ENCODE measurements at places on chromosomes 12 and 14.

GRCh38 chr14:63781686-63782085 is 53.8 kb upstream of the SGPP1 start:
- DNase-seq: no peak

- DNase-seq: no peak
These were observed 50.5 kb downstream of the TTC9 start for GRCh38 chr14:70692210-70692609.

GRCh38 chr14:68104518-68104917 is 284.9 kb downstream of the RAD51B start:
- no peak for DNase-seq

DNA sequence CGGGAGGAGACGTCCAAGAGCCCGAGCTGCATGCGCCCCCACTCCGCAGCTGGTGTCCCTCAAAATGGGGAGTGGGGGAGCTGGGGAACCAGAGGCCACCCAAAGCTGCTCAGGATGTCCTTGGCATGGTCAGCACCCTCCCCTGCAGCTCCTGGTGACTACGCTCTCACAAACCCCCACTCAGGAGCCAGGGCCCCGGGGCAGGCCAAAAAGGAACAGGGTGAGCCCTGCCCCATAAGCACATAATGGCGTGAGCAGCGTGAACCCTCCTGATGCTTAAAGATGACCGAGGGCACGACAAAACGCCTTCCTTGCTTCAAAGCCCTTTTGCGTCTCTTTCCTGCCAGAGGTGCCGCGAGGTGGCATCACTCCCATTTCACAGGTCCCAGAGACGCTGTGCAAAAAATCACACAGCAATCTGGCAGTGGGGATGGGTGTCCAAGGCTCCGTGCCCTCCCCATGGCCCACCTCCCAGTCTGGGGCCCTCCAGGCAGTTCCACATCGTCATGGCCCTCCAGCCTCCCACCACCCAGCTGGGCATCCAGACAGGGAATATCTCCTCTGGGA is 13.5 kb downstream of the NCOR2 start:
- DNase-seq: no peak

DNA sequence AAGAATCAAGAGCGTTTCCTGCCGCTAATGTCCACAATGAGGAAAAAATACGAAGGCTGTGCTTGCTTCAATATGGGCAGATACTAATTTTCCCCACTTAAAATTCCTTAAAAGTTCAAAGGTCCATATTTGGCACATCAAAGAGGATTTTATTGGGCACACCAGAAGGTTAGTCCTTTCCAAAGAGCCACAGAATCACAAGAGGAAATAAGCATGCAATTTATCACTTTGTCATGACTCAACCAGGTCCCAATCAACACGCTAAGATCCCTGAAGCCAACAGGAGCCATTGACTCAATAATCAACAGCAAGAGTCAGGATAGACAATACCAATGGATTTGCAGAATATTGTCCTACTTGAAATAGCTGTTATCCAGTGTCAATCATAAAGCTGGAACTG is 80.6 kb downstream of the MAP1LC3B2 start:
- DNase-seq: no peak

DNA sequence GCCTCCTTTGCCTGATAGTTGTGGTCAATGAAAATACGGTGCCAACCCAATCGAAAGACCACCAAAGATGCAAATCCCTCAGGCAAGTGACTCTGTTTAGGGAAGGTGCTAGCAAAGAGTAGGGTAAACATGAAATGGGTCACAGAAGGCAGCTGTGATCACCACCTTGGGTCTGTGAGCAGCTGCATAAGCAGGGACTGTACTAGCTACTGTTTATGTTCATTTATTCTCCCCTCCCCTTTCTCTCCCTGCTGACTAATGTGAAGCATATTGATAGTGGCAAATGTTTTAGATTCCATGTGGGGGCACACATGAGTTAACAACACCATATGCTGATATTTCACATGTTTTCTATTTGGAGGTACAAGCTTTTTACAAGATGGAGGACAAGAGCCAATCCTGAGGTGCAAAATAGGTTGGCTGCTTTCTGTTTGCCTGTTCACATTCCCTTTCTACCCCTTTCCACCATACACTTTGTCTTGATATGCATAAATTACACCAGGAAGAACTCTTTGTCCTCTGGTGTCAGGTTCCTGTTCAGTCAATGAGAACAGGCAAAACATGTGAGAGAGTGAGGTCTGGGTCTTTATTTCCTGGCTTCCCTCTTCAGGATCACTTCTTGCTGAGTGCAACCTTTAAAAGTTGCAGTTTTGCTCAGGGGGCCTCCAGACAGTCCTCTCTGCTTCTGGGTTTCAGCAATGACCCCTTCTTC is 71.1 kb downstream of the AVPR1A start:
- no peak for DNase-seq

GRCh38 chr12:45093051-45093450 is 42.2 kb upstream of the DBX2 start:
- no peak for DNase-seq

DNA sequence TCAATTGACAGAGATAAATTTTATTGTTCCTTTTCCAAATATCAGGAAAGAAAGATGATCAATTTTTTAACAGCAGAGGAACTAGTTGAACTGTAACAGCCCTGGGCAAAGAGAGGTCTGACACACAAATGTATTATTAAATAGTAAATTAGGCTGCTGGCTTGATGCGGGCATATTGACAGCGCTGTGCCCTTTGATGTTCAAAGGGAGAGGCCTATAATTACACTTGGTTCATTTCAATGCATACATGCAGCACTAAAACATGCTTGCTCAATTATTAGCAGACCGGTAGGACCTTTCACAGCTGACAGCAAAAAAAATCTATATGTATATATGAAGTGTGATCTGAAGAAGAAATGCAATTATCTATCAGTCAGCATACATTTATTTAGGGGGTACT is 219.8 kb downstream of the SLC2A13 start:
- DNase-seq: no peak

DNA sequence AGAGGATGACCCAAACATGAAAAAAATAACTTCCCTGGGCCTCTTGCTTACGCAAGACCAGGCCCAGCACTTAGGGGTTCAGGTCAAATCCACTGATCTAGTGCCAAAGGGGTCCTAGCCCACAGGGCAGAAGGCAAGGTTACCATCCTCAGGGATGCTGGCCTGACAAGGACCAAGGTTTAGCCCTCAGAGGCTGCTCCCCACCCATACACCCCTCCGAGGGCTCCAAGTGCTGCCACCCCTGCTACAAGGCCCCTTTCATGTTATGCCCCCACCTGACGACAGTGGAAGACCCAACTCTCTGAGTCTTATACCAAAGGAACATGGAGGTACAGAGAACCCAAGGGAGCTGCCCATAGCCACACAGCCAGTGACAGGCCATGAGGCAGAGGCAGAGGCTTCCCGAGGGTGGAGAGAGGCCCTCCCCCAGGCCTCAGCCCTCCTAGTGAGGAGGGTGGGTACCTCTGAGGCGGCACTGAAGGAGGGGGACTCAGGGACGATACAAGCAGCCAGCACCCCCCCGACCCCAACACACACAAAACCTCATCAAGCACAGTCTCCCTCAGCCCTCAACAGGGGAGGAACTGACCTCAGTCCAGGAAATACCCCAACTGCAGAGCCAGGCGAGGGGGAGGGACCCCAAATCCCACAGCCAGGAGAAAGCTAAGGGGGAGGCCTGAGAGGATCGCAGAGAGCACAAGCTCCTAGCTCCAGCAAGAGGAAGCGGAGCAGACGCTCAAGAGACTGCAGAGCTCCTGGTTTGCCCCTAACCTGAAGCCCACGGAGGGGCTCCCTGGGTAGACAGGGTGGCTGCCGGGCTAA is 37.0 kb downstream of the ANAPC7 start:
- no peak for DNase-seq

GRCh38 chr12:99529966-99530365 is 117.6 kb upstream of the GARIN6 start:
- no peak for DNase-seq
